ENCODE measurements at places on chromosomes 13 and 19.

GRCh38 chr13:73767747-73768315 lies 366.4 kb downstream of the KLF12 start:
- no peak for DNase-seq

- DNase-seq: no peak
These were observed 5.5 kb upstream of the PTOV1 start for GRCh38 chr19:49845414-49845813.

DNA sequence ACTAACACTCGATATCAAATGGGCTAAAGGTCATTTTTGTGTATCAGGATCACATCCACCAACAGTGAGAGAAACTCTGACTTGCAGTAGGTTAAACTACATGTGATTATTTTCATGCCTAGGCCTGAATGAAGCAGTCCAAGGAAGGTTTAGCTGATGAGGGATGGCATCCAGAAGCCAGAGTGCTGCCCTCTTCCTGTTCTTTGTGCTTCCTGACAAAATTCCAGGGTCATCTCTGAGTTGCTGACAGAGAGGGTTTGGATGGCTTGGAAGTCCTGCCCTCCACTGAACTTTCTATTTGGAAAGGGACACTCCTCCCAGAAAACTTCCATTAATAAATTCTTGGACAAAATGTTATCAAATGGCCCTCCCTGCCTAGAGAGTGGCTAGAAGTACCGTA lies 728.3 kb upstream of the SLC10A2 start:
- DNase-seq: no peak

- DNase-seq: peak; percentile 87
These were observed 15.4 kb upstream of the AP1M2 start for GRCh38 chr19:10602330-10603083.

DNA sequence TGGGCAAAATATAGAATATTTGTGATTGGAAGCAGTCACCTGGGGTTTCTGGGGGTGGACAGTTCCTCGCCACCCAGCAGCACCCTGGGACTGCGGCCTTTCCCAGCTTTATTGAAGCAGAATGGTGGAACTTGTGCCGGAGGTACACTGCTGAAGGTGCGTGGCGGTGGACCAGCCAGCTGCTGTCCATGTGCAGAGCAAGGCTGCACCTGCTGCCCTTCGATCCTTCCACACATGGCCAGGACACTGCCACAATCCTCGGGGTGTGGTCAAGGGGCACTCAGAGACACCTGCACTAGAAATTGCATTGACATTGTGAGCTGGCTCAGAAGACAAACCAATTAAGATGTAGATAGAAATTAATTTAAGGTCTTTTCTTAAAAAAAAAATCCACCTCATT lies 11.4 kb upstream of the GPI start:
- DNase-seq: no peak

DNA sequence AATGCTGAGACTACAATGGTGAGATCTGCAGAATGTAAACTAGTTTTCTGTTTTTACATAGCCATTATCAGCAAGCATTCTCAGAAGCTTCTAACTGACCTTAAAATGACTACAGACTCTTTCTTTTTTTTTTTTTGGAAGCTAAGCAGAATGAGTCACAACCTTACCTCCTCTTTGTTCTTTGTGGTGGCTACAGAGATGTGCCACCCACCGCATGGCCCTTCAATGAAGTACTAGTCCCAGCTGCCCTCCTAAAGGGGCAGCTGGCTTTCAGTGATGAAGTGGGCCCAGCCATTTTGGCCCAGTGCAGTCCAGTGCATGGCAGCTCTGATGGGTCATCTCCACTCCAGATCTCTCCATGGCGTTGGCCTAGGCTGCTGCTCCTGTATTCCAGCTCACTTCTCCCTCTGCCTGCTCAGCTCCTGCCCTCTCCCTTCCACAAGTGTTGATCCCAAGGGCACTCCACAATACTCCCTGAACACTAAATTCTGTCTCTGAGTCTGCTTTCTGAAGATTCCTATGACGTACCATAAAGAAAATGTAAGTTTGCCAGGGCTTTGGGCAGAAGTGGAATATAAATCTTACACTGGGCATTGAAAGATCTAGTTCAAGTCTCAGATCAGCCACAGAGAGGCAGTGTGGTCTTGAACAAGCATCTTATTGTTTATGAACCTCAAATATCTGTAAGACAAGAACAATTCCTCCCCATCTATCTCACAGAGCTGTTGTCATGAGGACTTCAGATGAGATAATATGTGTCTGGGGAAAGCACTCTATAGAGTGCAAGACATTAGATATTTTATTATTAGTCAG lies 85.6 kb downstream of the RXFP2 start:
- DNase-seq: no peak

Measured in right lobe of liver (tissue), 6 donors.